ENCODE measurements at places on chromosomes 4 and X. TPM values are rescaled to one million over a fixed set of nuclear protein-coding genes. Genes with fewer than 3 reads are reported as not detected.

The CT47C1 gene
- total RNA-seq, result not detected

DNA sequence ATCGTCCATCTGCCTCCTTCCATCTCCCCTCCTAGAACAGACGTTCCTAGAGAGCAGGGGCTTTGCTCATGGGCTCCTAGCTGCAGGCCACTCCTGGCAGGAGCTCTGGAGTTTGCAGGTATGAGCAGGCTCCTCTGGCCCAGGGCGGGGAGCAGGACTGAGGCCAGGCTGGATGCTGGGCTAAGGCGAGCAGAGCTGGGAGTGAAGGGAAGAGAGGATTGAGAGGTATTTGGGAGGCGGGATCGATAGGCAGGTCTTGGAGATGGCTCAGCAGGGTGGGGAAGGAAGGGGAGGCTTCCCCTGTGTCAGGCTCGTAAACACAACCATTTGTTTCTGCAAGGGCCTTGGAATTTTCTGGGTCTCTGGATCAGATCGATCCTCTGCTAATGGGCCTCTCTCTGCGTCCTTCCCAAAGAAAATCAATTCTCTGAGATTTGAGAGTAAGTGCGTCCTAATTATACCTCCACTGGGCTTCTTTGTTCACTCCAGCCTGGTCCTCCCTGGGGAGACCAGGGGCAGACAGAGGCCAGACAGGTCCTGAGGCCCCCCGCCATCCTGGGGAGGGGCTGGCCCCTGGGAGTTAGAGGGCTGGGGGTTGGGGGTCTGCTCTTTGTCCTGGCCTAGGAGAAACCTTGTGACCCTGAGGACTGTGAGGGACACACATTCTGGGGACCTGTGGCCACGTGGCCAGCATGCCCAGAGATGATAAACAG, 94.8 kb upstream of the PSAPL1 start:
- DNase-seq, result no peak

GRCh38 chr4:110475881-110476818, at the start of gene ENPEP:
Gene ENPEP, plus strand, starts transcription at chr4:110476155. Its CDS starts 260 bp downstream, at chr4:110476415.
- peak; percentile 91 for DNase-seq

DNA sequence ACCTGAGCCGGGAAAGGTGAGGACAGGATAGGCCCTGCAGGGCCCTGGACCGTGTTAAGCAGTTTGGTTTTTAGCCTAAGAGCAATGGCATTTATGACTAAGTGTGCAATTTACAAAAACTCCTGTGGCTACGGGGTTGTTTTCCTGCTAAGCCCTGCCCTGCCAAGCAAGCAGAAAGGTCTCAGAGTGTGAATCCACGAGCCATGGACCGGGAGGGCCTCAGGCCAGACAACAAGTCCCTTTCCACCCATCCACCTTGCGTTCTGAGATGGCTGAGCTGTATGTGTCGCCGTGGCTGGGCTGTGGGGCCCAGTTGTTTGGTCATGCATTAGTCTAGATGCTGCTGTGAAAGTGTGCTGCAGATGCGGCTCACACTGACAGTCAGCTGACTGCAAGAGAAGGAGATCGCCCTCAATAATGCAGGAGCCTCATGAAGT, 33.9 kb upstream of the AFAP1 start:
- DNase-seq, result no peak

- DNase-seq, result no peak
These were observed 489.4 kb downstream of the TECRL start for GRCh38 chr4:63919636-63920365.

DNA sequence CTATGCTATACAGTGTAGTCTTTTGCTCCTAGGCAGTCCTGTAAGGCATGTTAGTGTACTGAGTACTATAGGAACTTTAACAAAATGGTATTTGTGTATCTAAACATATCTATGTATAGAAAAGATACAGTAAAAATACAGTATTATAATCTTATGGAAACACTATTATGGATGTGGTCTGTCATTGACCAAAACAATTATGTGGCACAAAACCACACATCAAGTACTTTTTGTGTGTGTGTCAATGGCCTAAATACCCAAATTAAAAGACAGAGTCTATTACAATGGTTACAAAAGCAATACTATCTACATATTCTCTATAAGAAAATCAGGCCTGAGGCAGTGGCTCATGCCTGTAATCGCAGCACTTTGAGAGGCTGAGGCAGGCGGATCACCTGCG, 610.2 kb upstream of the NDST4 start:
- no peak for DNase-seq

GRCh38 chrX:130637591-130637990, 235.8 kb downstream of the RBMX2 start:
- DNase-seq, result no peak

DNA sequence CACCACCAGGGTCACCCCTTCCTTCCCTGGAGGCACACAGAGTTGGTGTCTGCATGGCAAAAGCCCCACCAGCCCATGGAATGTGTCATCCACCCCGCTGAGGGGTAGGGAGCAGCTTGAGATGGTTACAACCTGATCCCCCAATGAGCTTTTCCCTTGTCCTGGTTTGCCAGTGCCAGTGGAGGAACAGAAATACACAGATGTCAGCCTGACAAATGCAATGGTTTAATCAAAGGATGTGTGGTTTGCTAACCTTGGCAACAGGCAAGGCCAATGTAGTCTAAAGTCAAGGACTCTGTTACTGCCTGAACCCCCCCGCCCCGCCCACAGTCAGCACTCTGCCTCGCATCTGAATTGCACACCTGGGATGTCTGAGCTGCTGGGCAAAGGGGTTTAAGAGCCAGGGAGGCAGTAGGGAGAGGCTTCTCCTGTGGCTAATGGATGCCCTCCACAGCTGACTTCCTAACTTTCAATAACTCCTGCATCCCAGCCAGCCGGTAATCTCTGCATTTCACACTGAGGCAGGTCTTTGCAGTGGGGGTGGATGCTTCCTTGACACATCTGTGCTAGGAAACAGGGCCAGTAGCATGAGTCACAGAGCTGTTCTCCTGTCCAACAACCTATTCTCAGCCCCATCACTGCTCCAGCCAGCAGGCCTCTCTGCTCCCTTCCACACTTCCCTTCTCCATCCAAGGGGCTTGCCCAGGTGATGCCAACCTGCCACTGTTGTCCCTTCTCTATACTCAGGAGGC, 137.5 kb downstream of the AMMECR1 start:
- DNase-seq, result no peak

DNA sequence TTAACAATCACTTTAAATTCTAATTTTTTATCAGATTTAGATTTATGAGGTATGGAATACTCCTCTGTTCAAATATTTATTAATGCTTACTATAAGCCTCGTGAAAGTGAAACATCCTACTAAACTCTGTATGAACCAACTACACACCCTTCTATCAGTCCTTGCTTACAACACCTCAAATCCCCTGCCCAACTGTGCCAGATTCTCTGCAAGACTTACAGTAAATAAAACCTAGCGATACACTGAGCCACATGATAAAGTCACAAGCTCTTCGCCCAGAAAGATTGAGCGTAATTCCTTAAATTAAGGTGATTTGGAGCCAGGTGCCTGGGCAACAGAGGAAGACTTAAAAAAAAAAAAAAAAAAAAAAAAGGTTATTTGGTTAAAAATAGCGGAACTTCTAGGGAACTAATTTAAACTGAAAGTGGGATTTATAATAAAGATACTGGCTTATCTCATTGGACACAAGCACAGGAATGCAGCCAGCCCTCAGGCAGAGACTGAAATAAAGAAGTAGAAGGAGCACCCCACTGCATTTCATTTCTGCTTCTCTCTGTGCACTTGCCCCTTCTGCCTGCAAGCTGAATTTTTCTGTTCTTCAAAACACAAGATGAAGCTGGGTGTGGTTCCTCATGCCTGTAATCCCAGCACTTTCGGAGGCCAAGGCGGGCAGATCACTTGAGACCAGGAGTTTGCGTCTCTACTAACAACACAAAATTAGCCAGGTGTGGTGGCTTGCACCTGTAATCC, 17.5 kb upstream of the C4orf36 start:
- no peak for DNase-seq

The AVPR2 gene
- not detected for total RNA-seq

The MAML3 gene
- 8.4 TPM for total RNA-seq

GRCh38 chr4:86496094-86497080, 97.7 kb upstream of the PTPN13 start:
- DNase-seq, result no peak

The GLUD2 gene
- total RNA-seq, result 3.7 TPM

- no peak for DNase-seq
These were observed 56.9 kb downstream of the MAGEC1 start for GRCh38 chrX:141960578-141960977.

DNA sequence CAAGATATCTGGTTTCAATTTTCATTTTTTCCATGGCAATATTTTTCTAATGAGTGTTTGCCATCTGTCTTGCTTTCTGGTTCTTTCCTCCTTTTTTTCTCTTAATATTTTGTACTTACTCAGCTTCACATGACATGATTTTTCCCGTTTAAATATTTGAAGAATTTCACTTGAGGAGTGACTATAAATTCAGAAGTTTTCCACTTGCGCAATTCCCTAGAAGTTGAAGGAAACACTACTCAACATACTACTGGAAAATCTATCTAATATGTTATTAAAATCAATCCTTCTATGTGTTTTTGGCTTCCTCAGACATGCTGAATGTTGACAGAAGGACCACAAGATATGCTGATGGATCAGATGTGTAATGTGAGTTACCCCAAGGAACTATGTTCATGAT, 36.8 kb upstream of the BANK1 start:
- DNase-seq, result no peak

DNA sequence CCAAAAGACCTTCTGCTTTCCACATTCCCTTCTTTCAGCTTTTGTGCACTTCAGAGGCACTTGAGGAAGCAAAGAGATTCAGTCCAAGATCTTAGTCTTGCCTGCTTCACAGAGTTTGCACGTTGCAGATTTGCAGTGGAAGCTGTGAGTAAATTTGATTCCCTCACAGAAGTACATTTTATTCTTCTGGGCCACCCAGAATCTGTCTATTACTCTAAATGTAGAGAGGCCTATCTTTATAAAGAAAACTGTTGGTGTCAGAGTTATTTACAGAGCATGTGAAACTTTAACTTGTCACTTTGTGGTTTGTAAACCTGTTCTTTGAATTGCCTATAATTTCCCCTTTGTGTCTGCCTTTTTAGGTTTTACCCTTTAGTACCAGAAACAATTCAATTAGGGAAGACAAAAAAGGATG, 15.5 kb downstream of the SPRY1 start:
- no peak for DNase-seq

DNA sequence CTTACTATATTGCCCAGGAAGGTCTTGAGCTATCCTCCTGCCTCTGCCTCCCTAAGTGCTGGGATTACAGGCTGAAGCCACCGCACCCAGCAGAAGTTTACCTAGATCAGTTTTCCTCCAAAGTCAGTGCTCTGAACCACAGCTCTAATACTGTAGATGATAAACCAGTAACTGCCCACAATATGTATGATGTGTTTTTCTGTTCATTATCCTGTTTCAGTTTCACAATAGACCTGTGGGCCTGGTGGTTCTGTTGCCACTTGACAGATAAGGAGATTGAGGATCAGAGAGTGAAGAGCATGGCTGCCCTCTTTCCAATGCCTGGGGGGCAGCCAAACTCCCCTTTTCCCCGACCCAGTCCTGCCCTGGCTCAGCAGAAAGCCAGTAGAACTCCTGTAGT, 87.0 kb downstream of the EFNB1 start:
- no peak for DNase-seq

DNA sequence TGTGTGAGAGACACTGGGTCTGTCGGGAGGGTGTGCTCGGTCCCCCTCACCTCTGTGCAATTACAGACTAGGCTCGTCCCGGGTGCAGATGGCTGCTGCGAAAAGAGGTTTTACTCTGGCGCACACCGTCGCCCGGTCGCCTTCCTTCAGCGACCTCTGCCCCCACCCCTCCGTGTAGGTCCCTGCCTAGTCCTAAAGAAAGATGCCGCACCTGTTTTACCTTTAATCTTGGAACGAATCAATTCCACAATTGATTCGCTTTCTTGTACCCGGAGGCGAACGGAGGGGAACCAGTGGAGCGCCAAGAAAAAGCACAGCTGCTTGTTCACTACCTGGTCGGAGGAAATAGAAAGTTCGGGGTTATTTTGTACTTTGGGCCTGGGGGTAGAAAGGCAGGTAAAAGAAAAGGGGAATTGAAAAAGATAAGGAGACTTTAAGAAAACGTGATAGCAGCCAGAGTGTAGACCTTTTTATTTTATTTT, 1.2 kb downstream of the NPNT start:
- DNase-seq, result no peak

The MAD2L1 gene
- 0.83 TPM for total RNA-seq

The DMP1 gene
- total RNA-seq, result not detected

- no peak for DNase-seq
These were observed 72.5 kb downstream of the EVC2 start for GRCh38 chr4:5635826-5636195.

The UBA1 gene
- 87.2 TPM for total RNA-seq

DNA sequence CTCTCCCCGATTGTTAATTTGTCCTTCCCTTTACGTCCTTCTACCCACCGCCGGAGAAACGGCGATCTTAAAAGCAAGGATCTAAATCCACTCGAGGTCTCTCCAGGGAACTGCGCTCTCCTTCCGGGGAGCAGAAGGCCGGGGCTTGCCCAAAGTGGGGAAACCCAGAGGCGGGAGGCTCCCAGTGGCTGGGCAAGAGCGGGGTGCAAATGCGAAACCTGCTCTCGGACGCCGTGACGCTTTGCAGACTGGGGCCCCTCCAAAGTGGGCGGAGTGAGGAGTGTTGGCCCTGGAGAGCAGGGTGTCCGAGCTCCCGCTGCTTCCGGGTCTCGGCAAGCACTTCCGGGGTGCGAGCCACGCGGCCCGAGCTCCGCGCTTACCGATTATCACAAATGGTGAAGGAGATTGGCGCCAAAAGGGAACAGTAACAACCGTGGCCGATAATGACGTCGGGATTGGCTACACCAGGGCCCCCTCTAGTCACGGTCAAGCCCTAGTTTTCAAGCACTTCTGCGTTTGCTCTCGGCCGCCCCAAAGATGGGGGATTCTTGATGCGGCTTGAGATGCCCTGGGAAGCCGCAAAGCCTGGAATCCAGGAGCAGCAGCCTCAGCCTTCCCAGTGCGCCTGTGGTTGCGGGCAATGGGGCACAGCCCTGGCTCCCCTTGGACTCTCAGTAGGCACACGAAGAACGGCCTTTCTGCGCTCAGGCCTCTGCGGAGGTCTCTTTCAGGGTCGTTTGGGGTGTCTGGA, 29.0 kb downstream of the HAND2 start:
- DNase-seq, result no peak

The NR3C2 gene
- total RNA-seq, result 12.0 TPM

The ETDB gene
- total RNA-seq, result not detected

GRCh38 chr4:154009788-154010187, 220.9 kb upstream of the SFRP2 start:
- DNase-seq, result no peak

DNA sequence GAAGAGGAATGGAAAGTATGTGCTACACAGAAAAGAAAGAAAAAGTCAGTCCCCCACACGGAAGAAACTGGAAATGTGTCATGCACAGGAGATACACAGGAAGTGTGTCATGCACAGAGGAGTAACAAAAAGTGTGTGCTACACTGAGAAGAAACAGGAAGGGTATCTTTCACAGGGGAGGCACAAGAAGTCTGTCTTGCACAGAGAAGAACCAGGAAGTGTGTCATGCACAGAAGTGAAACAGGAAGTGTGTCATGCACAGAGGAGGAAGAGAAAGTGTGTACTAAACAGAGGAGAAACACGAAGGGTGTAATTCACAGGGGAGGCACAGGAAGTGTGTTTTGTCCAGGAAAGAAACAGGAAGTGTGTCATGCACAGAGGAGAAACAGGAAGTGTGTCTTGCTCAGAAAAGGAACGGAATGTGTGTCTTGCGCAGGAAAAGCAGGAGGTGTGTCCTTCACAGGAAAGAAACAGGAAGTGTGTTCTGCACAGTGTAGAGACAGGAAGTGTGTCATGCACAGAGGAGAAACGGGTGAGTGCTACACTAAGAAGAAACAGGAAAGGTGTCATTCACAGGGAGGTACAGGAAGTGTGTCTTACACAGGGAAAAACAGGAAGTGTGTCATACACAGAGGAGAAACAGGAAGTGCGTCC, 527.2 kb upstream of the PRKX start:
- no peak for DNase-seq
